HuH-7 (cell line): ENCODE measurements at places on chromosomes 7 and 10.

DNA sequence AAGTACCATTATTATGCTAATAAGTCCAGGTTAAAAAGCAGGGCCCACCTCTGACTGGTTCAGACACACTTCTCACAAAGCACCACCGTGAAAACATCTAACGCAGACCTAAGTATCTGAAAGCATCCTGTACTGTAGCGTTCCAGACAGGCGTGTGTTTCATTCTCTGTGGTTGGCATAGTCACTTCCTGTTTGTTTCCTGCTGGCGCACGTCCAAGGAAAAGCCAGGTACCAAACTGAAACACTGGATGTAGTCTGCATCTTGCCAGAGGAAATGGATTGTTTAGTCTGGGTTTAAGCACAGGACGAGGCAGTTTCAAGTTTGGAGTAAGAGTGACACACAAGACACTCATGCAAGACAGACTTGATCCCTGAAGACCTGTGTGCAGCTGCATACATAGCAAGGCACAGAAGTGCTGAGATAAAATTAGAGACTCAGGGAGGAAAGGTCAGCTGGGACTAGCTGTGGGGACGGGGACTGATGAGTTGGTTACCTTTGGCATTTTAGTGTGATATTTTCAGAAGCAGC, 23.3 kb downstream of the BPGM start:
- no peak for DNase-seq

- no peak for DNase-seq
These were observed 5.4 kb downstream of the PSD start for GRCh38 chr10:102413053-102413705.

DNA sequence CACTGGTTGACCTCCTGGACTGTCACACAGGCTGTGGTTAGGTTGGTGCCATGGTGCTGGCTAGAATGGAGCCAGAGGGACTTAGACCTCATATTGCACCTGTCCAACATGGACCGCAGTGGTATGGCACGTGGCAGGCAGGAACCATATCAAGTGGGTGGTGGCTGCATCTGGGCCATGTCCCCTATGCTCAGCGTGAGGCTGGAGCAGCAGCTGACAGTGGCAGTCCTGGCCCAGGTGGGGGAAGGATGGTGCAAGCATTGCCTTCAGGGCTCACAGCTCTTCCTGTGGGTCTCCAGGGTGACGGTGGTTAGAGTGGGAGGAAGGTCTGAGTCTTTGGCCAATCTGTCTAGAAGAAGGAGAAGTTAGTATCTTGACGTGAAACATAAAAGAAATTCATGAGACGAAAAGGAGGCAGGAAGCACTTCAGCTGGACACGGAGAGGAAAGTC, 54.5 kb upstream of the PFKFB3 start:
- no peak for DNase-seq

GRCh38 chr7:17671956-17672355, 268.3 kb downstream of the SNX13 start:
- no peak for DNase-seq

DNA sequence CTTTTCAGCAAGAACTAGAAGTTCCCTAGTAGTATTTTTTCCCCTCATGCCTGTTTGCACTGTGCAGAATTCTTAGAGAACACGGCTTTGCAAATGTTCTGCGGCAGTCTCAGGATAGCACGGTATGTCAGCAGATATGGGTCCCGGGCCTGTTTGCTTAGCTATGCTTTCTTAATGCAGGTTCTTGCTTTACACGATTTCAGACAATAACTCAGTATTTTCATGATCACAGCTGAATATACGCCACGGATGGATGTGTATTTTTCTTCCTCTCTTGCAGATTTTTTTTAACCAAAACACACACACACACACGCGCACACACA, 137.3 kb downstream of the HECW1 start:
- DNase-seq, result no peak

GRCh38 chr7:127745445-127745844, 93.5 kb downstream of the SND1 start:
- no peak for DNase-seq
